ENCODE measurements at places on chromosomes 5 and 9.
A peak's percentile ranks its signal among the peaks of the same experiment; 100 is the strongest.

GRCh38 chr9:71249729-71250317 is 128.4 kb upstream of the TRPM3 start:
- no peak for DNase-seq

GRCh38 chr5:154470137-154470536 is 7.9 kb downstream of the HAND1 start:
- no peak for DNase-seq

GRCh38 chr9:100579665-100580064 is 1.8 kb downstream of the CAVIN4 start:
- no peak for DNase-seq

DNA sequence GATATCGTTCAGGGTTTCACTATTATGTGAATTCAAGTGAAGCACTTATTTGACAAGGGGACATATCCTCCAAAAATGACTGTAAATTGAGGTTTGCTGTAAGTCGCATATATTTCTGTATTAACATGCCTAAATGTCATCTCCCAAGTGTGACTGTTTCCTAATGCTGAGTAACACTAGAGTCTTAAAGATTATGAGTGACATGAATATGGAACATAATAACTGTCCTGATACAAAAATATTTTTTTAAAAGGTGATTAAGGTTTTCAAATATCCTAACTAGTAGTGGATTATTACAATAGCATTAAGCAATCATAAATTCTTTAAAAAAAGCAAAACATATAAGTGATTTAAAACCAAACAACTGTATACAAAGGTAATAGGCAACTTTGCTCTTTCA is 3.6 kb downstream of the NFIB start:
- no peak for DNase-seq

DNA sequence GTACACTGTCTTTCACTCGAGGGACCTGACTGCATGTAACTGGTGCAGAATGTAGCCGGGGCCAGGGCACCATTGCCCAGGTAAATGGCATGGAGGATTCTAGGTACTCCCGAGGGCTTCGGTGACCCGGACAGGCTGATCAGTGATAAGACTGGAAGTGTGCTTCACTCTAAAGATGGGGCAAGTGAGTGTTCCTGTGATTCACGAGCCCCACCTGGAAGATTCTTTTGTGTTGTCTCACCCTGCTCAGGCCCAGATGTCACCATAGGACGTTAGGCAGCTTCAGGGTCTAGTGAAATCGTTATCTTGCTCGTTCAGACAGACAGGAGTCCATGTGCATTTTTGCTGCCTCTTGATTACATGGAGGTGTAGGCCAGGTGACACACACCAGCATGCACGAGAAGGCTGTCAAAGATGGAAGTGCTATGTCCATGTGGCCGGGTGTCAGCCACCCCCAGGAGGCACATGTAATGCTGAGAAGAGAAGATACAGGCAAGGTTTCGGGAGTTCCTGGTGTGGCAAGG is 73.9 kb downstream of the WNK2 start:
- peak; percentile 55 for DNase-seq

DNA sequence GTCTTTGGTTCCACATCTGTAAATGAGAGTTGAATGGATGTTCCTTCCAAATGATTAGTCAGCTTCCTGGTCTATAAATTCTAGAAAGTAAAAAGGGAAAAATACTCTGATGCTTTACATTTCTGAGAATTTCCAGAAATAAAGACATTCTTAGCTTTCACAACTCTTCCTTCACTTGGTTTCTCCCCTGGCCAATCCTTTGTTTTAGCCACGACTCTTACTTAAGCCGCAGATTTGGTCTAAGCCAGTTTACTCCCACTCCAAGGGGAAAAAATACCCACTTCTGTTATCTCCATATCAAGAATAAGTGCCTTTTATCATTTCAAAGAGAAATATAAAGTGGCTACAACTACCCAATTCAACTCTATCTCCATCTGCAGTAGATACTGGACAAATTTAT is 29.7 kb downstream of the PWWP2A start:
- DNase-seq, result no peak

GRCh38 chr5:56356121-56356835 is 123.1 kb upstream of the ANKRD55 start:
- DNase-seq, result no peak

DNA sequence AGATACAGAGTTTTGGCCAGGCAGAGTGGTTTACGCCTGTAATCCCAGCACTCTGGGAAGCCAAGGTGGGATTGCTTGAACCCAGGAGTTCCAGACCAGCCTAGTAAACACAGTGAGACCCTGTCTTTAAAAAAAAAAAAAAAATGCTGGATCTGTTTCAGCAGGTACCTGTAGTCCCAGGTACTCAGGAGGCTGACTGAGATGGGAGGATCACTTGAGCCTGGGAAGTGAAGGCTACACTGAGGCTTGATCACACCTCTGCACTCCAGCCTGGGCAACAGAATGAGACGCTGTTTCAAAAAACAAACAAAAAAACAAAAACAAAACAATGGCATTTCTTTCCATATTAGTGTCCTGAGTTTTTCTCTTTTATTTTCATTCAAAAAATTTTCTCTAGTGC is 19.0 kb downstream of the UNC13B start:
- no peak for DNase-seq

GRCh38 chr5:73112359-73112758 is 8.0 kb upstream of the TMEM171 start:
- DNase-seq, result no peak

DNA sequence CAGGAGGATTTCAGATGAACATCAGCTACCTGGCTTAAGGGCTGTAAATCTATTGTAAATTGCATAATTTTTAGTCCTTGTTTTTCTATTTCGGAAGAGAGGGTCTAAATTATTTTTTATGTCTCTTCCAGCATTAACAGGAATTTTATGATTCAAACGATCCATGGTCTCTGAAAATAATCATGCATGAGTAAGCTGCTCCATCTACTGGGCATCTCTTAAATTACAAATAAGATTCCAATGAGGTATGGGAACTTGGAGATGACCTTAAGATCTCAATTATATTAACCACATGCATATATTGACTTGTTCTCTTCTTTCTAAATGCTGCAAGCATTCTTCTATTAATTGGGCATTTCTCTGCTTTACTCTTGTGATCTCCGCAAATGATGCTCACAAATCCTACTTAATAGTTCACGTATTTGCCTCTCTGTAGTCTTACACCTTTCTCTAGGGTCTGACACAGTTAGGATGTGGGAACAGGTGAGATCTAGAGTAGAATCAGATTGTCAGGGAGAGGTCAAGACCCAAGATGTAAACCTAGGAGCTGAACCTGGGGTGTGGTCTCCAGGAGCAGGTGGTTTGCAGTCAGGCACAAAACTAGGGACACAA is 86.9 kb downstream of the NUDT12 start:
- DNase-seq, result no peak

DNA sequence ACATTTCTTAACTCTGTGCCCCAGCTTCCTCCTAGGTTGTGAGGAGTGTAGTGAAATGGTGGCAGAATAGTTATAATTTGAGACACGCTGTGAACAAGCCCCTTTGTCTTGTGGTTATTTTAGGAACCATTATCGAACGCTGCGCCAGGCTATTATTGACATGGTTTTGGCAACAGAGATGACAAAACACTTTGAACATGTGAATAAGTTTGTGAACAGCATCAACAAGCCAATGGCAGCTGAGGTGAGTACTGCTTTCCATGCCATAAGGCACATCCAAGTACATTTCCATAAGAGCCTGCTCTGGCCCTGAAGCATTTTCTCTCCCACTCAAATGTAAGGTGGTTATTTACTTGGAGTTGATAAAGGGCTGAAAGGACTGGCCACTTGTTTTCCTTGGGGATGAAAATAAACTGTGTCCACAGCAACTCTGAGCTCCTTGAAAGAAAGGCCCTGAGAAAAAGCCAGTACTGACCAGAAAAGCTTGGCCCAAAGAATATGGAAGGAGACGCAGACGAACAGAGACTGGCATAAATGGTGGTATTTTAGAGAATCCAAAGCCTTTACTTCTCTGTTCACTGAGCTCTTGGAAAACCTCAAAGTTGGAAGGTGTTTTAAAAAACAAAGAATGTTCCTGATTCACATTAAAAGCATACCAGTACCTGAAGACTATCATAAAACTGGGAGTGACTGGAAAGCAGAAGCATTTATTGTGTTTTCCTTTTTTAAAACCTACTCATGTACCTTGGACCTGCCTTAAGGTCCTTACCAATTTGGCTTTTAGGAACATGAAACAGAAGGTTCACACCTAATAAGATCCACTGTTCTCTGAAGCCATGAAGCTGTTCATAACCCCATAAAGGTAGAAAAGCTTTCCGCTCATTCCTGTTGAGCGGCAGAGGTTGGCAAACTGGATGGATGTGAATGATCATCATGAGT is 72.2 kb downstream of the WDR41 start:
- no peak for DNase-seq

DNA sequence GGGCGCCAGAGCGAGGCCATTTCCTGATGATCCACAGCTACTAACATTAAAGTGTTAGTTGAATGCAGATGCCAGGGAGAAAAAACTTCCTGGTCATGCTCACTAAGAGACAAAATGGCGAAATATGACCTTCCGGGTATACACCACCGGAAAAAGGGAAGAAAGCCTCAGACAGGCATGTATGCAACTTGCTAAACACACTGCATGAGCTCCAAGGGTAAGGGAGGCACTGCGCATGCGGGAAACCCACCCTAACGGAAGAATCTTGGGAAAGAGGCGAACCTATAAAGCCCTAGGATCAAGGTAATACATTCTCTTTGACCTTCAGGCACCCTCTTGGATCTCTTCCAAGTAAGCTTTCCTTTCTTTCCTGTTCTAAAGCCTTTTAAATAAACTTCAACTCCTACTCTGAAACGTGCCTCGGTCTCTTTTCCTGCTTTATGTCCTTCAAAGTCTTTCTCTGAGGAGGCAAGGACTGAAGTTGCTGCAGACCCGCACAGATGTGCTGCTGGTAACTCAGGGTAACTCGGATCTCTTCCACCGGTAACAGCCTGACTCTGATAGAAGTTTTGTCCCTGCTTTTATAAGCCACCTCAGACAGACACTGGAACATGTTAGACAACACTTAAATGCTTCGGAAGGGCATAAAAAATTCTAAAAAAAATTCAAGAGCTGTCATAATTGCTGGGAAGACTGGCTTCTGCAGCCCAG is 64.9 kb downstream of the DTWD2 start:
- DNase-seq, result no peak

GRCh38 chr5:80962630-80963520 is 2.7 kb downstream of the RASGRF2 start:
- no peak for DNase-seq

DNA sequence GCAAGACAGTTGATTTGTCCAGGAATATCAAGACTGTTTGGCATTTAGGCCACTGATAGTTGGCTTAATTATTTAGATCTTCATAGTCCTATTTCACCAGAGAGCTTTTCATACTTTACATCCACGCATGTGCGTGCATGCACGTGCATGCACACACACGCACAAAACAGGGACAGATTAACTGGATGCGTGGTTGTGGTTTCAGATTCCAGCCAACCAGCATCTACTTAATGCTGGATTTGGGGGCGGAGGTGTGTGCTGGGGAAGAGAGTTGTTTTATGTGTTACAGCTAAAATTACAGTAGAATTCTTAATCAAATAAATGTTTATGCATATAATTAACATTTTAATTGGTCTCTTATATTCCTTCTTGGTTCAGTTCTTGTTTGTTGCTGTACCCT is 7.3 kb downstream of the RNF14 start:
- DNase-seq, result no peak

- no peak for DNase-seq
These were observed 51.4 kb downstream of the PFDN1 start for GRCh38 chr5:140251527-140251973.

DNA sequence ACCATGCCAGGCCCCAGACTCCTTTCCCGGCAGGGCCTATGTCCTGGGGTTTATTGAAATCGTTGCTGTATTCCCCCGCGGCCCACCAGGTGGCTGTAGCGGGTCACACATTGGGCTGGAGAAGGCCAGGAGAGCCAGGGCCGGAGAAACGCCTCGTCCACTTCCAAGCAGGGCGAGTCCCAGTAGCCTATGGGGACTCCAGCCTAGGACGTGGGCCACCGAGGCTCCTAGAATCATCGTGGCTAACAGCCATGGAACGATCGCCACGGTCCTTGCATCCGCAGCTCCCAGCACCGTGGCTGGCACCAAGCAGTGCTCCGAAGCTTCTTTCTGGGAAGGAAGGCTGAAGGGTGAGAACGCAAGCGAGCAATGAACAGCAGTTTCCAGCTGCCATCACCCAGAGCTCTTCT is 87.7 kb downstream of the ENTREP1 start:
- no peak for DNase-seq

- DNase-seq, result peak; percentile 90
These were observed at the start of gene ANKRD18A for GRCh38 chr9:38620483-38621433. Gene ANKRD18A (minus strand): TSS chr9:38620596. CDS start chr9:38620285, 311 bp downstream.

GRCh38 chr5:146426305-146426704 is 20.8 kb upstream of the TCERG1 start:
- no peak for DNase-seq

DNA sequence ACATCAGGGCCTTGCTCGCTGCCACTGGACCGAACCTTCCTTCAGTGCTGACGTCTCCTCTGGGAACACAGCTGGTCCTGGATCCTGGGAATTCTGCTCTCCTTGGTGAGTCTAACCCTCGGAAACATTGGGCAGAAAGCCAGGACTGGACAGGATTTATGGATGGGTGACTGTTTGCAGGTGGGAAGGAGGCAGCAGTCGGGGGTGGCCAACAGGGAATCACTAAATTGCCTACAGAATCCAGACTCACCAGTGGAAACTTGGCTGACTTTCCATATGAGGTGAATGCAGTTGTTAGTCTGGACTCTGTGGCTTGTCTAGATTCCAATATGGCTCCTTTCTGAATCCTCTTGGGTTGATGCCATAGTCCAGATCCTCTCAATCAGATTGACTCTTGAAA is 203.1 kb downstream of the SAXO1 start:
- DNase-seq, result no peak

GRCh38 chr9:127058011-127058644 is 64.3 kb downstream of the ANGPTL2 start:
- DNase-seq, result no peak

- no peak for DNase-seq
These were observed 10.6 kb upstream of the UBAP2 start for GRCh38 chr9:34059281-34059680.

GRCh38 chr9:128144239-128145181 is 4.7 kb upstream of the LCN2 start:
- peak; percentile 57 for DNase-seq

DNA sequence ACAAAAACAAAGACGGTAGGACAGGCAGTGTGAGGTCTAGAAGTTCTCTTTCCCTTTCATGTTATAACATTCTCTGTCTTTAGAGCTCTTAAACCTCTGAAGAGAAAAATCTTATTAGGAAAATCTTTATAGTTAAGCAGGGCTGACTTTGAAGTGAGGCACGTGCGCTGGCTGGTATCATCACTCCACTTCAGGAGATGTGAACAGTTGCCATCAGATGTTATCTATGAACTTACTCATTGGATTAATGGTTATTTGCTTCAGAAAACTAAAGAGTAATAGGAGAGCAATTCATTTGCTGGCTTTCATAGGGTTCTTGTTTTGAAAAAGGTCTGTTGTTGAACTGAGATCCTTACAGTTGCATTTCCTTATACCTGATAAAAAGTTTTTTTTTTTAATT is 25.7 kb downstream of the LRRTM2 start:
- DNase-seq, result no peak

- DNase-seq, result no peak
These were observed 562.2 kb upstream of the MEF2C start for GRCh38 chr5:89445106-89445745.

- no peak for DNase-seq
These were observed 365.1 kb upstream of the NUDT12 start for GRCh38 chr5:103927739-103928138.

GRCh38 chr5:59143926-59144333 is 561.1 kb downstream of the RAB3C start:
- no peak for DNase-seq

GRCh38 chr5:110809006-110809405 is 70.2 kb downstream of the SLC25A46 start:
- no peak for DNase-seq

Data from spleen (tissue), 13 donors.